ENCODE measurements at places on chromosomes 12 and 14. TPM values are rescaled to one million over a fixed set of nuclear protein-coding genes. Genes with fewer than 3 reads are reported as not detected.

Gene CKB
- 305 TPM for total RNA-seq

Gene DACT1
- total RNA-seq, result 5.0 TPM

Gene ZNF605
- 16.1 TPM for total RNA-seq

Gene PPP1R3E
- total RNA-seq, result 11.6 TPM

Gene LMO3
- 6.9 TPM for total RNA-seq

Gene TMEM229B
- 6.0 TPM for total RNA-seq

Gene MMP19
- total RNA-seq, result 50.6 TPM

Gene TSHR
- 1.6 TPM for total RNA-seq

Gene HOXC10
- total RNA-seq, result 4.3 TPM

Gene KRT5
- total RNA-seq, result 4.3 TPM

Gene HCFC2
- total RNA-seq, result 20.3 TPM

Gene RFC5
- total RNA-seq, result 16.1 TPM

Gene RGS6
- 4.5 TPM for total RNA-seq

Gene HAL
- total RNA-seq, result 0.98 TPM

Gene ZFC3H1
- total RNA-seq, result 79.2 TPM

Gene SLC7A7
- 46.4 TPM for total RNA-seq

Measured in breast epithelium (tissue), 4 donors.